ENCODE measurements at places on chromosomes 5 and 9. TPM values are rescaled to one million over a fixed set of nuclear protein-coding genes. Genes with fewer than 3 reads are reported as not detected.

DNA sequence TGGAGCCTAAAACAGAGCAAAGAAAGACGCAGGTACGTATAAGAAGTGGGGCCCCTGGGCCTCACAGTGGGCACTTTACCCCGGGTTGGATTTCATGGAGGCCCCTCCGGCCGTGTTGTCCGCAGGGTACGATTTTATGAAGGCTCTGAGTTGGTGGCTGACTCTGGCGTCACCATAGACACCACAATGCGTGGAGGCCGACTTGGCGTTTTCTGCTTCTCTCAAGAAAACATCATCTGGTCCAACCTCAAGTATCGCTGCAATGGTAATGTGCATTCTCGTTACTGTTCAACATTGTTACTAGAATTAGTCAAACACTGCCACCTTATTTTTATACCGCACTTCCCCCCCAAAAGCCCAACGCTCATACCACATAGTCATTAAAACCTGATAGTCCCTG is 47.1 kb downstream of the THBS4 start:
- no peaks in the 10 kb centered on the region for H3K27me3 ChIP-seq
- H3K36me3 ChIP-seq: peaks cover 7% of the 10 kb centered on the region
- H3K27ac ChIP-seq: no peak overlapping the region
- no peak for DNase-seq
- H3K4me3 ChIP-seq: peak overlapping the region; percentile 33

- H3K27ac ChIP-seq: no peak overlapping the region
- no peaks in the 10 kb centered on the region for H3K36me3 ChIP-seq
- no peak overlapping the region for H3K4me3 ChIP-seq
- H3K4me1 ChIP-seq: peaks cover 12% of the 10 kb centered on the region
These were observed 161.1 kb downstream of the CSNK1G3 start for GRCh38 chr5:123673107-123673506.

DNA sequence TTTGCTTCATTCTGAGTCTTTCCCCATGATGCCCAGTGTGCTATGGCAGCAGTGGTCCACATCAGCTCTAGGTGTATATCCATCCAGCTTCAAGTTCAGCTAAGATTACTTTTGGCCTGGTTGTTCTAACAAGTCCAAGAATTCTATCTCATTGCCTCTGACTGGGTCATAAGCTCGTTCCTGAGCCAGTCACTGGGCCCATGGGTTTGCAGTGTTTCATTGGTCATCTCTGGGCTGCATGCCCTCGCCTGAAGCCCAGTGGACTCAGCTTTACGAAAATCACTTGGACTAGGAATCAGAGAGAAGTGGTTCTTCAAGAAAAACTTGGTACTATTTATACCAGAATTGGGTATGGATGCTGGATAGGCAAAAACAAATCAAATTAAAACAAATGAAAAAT is 16.1 kb upstream of the ARHGAP26 start:
- H3K27ac ChIP-seq: peak overlapping the region; percentile 73
- peaks cover 28% of the 10 kb centered on the region for H3K4me1 ChIP-seq
- no peaks in the 10 kb centered on the region for H3K36me3 ChIP-seq
- no peak for DNase-seq
- no peak overlapping the region for H3K4me3 ChIP-seq

DNA sequence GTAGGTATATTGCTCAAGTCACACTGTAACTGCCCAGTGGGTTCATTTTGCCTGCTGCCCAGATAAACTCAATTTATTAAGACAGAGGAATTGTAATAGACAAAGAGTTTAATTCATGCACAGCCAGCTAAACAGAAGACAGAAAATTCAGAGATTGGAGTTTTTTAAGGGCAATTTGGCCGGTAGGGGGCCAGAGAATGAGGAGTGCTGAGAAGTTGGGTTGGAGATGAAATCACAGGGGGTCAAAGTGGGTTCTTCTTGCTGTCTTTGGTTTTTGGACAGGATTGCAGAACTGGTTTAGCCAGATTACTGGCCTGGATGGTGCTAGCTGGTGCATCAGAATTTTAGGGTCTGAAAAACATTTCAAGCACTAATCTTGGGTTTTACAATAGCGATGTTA is 20.7 kb upstream of the IL33 start:
- peaks cover 9% of the 10 kb centered on the region for H3K4me1 ChIP-seq
- H3K27me3 ChIP-seq: no peaks in the 10 kb centered on the region
- no peak overlapping the region for H3K4me3 ChIP-seq
- no peak overlapping the region for H3K27ac ChIP-seq
- DNase-seq: no peak
- no peaks in the 10 kb centered on the region for H3K36me3 ChIP-seq

- H3K27ac ChIP-seq: no peak overlapping the region
- H3K27me3 ChIP-seq: no peaks in the 10 kb centered on the region
These were observed 142.7 kb downstream of the C5orf15 start for GRCh38 chr5:133825631-133826289.

DNA sequence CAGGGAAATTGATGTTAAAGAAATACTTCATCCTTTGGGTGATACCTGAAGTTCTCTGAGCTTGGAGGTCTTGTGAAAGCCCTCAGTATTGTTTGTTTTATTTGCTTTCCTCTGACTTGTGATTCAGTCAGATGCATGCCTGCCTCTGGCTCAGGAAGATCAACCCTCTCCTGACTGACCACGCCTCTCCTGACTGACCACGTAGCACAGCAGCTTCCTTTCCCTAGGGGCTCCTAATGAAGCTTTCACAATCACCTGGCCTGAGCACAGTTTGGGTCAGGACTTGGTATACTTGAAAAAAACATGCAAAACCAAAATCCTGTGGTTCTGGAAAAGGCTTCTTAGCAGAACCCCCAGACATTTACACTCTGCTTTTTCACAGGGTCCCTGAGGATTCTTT is 3.8 kb downstream of the TGFBI start:
- no peak for DNase-seq
- H3K27me3 ChIP-seq: no peaks in the 10 kb centered on the region
- H3K36me3 ChIP-seq: no peaks in the 10 kb centered on the region

DNA sequence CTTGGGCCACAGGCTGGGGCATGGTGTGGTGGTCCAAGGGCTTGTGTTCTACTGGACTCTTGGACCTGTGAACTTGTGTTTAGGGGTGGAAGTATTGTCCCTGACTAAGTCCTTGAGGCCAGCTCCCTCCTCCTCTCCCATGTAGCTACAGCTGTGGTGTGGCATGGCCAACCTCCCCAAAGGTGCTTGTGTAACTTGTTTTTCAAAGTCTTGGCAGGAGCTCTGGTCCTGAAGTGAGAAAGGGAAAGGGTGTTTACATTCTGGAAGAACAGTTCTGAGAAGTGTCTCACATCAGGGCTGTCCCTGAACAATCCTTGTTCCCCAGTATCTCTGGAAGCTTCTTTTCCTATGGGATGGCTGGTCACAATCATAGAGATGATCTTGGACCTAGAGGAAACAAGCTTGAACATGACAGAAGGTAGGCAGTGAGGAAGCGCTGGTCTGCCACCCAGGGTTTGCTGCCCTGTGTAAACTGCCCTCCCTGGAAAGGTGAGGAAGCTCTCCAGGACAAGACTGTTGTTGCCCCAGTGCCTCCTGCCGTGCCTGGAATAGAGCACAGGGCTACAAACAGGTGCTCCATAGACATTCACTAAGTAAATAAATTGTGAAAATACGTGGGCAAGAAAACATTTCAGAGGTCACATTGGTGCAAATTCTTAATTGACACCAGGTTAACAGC is 64.6 kb upstream of the KLF9 start:
- peak overlapping the region; percentile 85 for H3K27ac ChIP-seq
- peak; percentile 95 for DNase-seq
- H3K4me3 ChIP-seq: peak overlapping the region; percentile 28
- H3K36me3 ChIP-seq: no peaks in the 10 kb centered on the region
- H3K4me1 ChIP-seq: peaks cover 85% of the 10 kb centered on the region

DNA sequence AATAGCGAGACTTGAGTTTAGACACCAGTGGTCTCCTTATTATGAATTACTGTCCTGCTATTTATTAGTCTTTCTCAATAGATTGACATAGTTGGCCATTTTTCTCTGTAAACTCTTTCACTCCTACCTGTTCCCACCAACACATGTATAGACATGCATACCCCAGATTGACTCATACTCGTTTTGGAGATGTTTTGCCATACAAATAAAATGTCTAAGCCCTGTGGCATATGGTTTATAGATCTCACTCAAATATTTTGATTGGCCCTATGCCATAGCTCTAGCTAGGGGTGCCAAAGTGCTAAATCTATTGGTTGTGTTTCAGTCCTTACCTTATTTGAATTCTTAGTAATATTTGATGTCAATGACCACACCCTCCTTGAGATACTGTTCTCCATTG is 42.3 kb downstream of the CAMK4 start:
- DNase-seq: no peak
- H3K36me3 ChIP-seq: no peaks in the 10 kb centered on the region
- H3K4me1 ChIP-seq: no peaks in the 10 kb centered on the region
- no peak overlapping the region for H3K27ac ChIP-seq
- no peaks in the 10 kb centered on the region for H3K27me3 ChIP-seq

DNA sequence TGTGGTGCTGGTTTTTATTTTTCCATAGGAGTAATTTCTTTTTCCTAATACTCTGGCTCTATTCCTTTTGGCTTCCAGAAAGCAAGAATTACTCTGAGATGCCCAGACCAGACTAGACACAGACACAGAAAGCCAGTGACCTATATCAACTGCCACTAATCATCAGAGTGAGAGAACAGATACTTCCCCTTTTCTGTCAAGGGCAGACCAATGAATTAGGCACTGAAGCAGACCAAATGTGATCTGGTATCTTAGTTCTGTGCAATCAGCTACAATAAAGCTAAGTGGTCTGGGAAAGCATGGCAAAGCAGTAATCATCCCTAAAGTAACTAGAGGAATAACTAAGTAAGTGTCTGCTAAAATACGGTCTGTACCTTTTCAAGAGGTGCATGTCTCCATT is 239.1 kb downstream of the ELAVL2 start:
- no peak overlapping the region for H3K4me3 ChIP-seq
- peaks cover 21% of the 10 kb centered on the region for H3K4me1 ChIP-seq
- no peaks in the 10 kb centered on the region for H3K27me3 ChIP-seq
- H3K27ac ChIP-seq: no peak overlapping the region
- DNase-seq: no peak

DNA sequence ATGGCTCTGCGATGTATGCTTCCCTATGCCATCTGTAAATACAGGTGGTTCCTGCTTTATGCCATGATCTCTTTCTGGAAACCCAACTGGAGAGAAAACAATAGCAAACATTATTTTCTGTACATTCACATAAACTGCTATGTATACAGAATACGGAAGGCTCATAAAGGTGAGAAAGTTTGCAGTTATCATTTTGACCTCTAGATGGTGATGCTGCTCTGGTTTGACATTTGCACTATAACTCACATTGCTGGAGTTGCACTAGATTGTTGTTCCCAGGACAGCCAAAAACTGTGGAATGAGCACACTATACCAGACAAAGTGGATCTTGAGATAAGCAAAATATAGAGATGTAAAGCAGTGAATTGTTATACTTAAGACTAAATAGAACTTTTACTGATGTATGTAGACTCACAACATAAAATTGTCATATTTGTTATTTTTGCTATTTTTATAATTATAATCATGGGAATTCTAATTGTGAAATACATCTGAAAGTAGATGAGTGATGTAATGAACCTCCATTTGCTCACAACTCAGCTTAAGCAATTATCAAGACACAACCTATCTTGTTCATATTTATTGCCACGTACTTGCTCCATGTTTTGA is 246.5 kb downstream of the PTPRD start:
- no peak overlapping the region for H3K4me3 ChIP-seq
- H3K36me3 ChIP-seq: no peaks in the 10 kb centered on the region
- H3K4me1 ChIP-seq: no peaks in the 10 kb centered on the region

DNA sequence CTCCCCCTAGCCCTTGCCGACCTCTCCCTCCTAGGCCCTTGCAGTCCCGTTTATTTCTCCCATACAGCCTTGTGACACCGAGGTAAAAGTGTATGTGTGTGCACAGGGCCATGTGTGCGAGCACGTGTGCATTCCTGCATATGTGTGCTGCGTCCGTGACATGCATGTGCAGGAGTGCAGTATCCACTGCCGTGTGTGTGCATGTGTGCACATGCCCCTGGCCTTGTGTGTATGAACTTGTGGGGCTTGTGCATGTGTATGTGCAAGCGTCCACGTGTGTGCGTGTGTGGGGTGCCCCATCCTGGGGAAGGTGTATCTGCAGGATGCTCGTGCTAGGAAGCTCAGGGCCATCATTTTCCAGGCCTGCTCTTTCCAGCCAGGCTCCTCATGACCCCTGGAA is 6.6 kb downstream of the AK1 start:
- H3K27me3 ChIP-seq: no peaks in the 10 kb centered on the region
- H3K36me3 ChIP-seq: peaks cover 50% of the 10 kb centered on the region
- H3K4me1 ChIP-seq: peaks cover 43% of the 10 kb centered on the region

DNA sequence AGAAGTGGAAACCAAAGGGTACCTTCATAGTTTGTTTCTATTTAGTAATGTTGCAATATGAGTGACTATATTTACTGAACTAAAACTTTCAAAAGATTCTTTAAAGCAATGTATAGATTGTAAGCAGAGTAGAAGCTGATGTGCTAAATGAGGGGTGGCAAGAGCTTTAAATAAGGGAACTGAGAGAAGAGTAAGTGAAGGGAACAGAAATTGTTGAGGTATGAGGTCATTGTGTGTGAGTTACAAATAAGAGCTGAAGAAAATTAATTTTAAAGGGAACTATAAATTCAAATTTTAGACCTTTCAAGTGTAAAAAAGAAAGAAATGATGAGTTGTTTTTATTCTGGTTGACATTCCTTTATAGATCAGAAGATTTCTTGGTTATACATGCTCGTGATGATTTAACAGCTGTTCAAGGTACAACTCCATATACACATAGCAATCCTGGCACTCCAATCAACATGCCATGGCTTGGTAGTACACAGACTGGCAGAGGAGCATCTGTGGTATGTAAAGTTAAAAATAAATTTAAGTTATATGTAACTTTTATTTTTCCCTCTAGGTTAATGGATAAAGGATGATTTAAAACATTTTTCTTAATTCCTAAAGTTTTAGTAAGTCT is 135.1 kb upstream of the TNFAIP8 start:
- no peak overlapping the region for H3K4me3 ChIP-seq
- H3K27me3 ChIP-seq: no peaks in the 10 kb centered on the region
- H3K4me1 ChIP-seq: no peaks in the 10 kb centered on the region
- H3K36me3 ChIP-seq: no peaks in the 10 kb centered on the region

- H3K4me1 ChIP-seq: peaks cover 61% of the 10 kb centered on the region
- no peaks in the 10 kb centered on the region for H3K27me3 ChIP-seq
- H3K36me3 ChIP-seq: no peaks in the 10 kb centered on the region
- no peak overlapping the region for H3K4me3 ChIP-seq
- DNase-seq: no peak
These were observed 69.3 kb downstream of the SHB start for GRCh38 chr9:37999588-38000189.

Gene EEIG1
- total RNA-seq: 29.5 TPM

Gene HSPB3
- total RNA-seq: 115 TPM

Gene EIF4E1B
- not detected for total RNA-seq

Gene PCDHA9
- total RNA-seq: 0.42 TPM

Gene TYRP1
- total RNA-seq: not detected

Gene FOXD4L4
- total RNA-seq: not detected

Gene DCP2
- 26.7 TPM for total RNA-seq

Gene SLC46A2
- 0.26 TPM for total RNA-seq

Measured in esophagus muscularis mucosa (tissue), 4 donors.